ENCODE measurements at places on chromosomes 1 and 21.

- DNase-seq = no peak
These were observed 16.7 kb downstream of the DDX59 start for GRCh38 chr1:200653022-200653462.

GRCh38 chr1:201190624-201191051 lies at the start of gene IGFN1:
Gene IGFN1, plus strand, starts transcription at chr1:201190824. Its CDS starts 2,470 bp downstream, at chr1:201193294.
- no peak for DNase-seq

DNA sequence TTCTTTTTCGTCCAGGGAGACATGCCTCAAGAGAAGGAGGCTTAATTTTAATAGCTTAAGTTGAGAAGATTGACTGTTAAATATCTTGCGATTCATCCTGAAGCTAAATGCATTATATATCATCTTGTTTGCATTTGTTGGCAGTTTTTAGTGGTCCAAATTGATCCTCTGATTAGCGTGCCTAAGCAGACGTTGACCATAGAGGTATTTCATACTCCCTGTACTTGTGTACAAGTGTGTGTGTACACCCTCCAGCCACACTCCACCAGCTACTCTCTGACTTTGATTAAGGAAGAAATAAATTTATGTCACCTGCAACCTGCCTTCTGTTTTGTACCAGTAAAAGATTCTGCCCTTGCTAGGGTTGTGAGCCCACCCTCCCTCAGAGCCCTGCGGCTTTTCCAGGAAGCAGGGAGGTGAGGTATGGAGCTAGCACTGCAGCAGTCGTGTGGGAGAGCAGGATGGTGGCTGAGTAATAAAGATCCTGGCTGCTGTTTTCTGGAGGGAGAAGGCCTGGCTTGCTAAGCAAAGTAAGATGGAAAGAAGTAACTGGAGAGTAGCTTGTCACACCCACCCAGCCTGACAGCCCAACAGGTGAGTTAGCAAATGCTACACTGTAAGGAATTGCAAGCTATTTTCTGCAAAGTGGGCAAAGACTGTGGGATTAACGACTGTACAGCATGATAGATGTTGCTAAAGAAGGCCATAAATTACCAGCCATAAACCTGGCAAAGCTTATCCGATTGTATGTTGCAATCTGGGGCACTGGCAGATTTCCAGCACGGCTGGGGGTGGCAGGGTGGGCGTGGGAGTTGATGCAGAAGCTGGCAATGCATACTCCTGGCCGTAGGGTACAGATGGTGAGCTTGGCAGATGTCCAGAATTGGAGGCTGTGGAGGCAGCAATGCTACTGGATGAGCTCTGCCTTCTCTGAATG lies 170.2 kb downstream of the TNR start:
- no peak for DNase-seq

GRCh38 chr1:6596886-6597776 lies 5.5 kb downstream of the KLHL21 start:
- no peak for DNase-seq

GRCh38 chr1:214349781-214350180 lies 68.8 kb downstream of the SMYD2 start:
- DNase-seq = no peak

DNA sequence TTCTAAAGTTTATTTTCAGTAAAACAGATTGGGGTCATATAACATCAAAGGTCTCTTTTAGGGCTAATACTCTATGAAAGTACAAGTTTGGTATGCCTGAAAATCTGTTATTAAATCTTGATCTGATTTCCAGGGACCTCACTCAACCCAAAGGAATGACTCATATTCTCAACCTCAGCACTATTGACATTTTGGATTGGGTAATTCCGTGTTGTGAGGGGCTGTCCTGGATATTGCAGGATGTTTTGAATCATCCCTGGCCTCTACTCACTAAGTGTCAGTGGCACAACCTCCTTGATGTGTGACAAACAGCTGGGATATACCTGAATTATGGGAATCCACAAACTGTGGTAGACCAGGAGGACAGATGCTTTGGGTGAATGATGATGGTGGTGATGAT lies 51.5 kb upstream of the CYP2J2 start:
- DNase-seq = no peak

GRCh38 chr1:221557013-221557412 lies 184.9 kb downstream of the DUSP10 start:
- DNase-seq = no peak

- no peak for DNase-seq
These were observed 21.5 kb downstream of the LRIG2 start for GRCh38 chr1:113094506-113094905.

GRCh38 chr1:107076841-107077240 lies 20.4 kb downstream of the PRMT6 start:
- DNase-seq = no peak

- DNase-seq = no peak
These were observed 33.9 kb downstream of the SPSB1 start for GRCh38 chr1:9326596-9326995.

GRCh38 chr1:19400875-19401534 lies 84.3 kb downstream of the CAPZB start:
- DNase-seq = no peak

- DNase-seq = no peak
These were observed 60.3 kb downstream of the FH start for GRCh38 chr1:241459186-241459802.

GRCh38 chr21:42001781-42002180 lies 8.4 kb downstream of the ZBTB21 start:
- no peak for DNase-seq

DNA sequence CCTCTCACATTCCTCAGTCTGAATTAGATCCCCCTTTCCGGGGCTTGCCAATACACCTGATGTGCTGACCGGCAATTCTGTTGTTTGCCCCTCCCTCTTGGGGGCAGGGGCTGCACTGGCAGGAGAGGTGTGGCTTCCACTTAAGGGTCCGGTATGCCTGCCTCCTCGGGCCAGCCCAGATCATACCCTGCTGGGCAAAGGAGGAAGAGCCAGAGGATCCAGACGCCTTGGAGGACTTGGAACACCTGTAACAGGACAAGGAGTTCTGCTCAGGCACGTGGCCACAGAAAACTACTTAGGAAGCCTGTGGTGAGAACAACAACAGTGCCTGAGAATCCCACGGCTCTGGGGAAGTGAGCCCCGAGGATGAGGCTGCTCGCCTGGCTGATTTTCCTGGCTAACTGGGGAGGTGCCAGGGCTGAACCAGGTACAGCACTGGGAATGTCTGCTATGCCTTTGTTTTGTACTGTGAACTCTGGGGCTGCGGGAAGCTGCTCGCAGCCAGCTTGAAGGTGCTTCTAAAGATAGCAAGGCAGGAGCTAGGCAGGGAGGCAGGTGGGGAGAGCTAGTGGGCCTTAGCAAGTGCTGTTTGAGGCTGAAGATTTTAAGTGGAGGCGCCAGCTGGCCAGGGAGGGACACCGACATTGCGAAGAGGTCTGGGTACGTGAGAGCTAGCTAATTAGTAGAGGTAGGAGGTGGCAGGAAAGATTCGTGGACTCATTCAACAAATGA lies at the start of gene SMPDL3B:
TSS of gene SMPDL3B (plus strand) at position 183 of the 732 bp plus-strand sequence. CDS start at position 367, 184 bp downstream.
- no peak for DNase-seq

DNA sequence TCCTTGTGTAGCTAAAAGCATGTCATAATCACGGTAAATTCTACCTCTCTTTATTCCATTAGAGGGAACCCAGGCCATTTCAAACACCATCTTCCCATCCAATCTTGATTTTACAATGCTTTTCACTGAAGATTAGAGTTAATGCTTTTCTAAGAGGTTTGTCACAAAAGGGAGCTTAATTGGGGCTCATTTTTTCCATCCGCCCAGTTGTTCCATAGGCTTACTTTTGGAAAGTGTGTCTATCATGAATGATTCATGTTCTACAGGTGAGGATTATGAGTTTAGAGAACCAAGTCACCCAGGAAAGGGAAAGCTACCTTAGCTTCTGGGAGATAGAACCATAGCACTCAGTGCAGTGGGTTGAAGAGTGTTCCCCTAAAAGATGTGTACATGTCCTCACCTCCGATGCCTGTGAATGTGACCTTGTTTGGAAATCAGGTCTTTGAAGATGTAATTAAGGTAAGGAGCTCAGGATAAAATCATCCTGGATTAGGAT lies 286.9 kb upstream of the RUNX1 start:
- no peak for DNase-seq

DNA sequence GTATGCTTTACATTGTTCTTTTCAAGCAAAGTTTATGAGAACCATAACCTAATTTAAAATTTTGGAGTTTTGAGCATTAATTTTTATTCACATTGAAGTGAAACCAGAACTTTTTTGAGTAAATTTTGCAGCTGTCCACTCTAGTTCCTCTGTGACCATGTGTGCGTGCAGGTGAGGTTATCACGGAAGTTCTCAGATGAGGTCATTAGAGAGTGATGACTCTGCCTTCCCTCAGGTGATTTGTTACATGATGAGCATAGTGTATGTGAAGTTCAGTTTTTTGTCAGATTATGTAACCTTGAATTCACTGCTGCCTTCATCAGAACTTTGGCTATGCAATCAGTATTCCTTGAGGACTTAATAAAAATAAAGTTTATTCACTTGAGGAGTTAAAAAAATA lies 828.2 kb downstream of the ADGRL2 start:
- DNase-seq = no peak

GRCh38 chr1:77076759-77077158 lies 142.5 kb downstream of the PIGK start:
- DNase-seq = no peak

- no peak for DNase-seq
These were observed 143.2 kb downstream of the HHIPL2 start for GRCh38 chr1:222404710-222405109.

- no peak for DNase-seq
These were observed 241.4 kb upstream of the POTED start for GRCh38 chr21:13368200-13368599.

DNA sequence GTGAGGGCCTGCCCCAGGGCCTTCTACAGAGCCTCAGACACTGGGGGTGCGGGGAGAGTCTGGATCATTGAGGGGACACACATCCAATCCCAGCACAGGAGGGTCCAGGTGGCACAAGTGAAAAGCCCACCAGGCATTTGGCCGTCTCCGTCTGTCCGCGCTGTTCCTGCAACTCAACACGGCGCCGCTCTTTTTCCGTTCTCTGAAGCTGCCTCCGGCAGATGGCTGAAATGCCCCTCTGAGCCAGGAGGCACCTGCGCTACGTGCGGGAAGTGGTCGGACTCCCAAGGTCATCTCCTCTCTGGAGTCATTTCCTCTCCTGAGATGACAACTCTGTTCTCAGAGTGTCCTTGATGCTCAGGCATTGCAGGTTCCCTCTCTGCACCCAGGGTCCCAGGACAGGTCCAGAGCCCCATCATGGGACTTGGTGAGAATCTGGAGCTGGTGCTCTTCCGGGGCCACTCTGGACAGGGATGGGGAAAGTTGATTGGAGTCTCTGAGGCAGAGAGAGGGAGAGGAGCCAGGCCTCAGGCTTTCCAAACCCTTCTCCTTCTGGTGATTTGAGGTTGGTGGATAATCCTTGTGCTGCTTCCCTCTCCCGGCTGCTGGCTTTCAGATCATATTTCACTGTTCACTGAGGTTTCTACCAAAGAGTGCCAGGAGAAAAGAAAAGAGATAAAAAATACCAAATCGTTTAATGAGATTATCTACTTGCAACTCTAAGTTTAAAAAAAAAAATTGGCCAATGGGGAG lies 14.0 kb upstream of the MIXL1 start:
- no peak for DNase-seq

- no peak for DNase-seq
These were observed 6.6 kb downstream of the LDLRAD2 start for GRCh38 chr1:21818656-21819055.

- DNase-seq = no peak
These were observed 339.7 kb downstream of the PTPRC start for GRCh38 chr1:198978523-198978922.

GRCh38 chr1:11823366-11824137 lies 17.6 kb downstream of the CLCN6 start:
- no peak for DNase-seq

- no peak for DNase-seq
These were observed 4.3 kb downstream of the CAMK1G start for GRCh38 chr1:209587789-209588188.

DNA sequence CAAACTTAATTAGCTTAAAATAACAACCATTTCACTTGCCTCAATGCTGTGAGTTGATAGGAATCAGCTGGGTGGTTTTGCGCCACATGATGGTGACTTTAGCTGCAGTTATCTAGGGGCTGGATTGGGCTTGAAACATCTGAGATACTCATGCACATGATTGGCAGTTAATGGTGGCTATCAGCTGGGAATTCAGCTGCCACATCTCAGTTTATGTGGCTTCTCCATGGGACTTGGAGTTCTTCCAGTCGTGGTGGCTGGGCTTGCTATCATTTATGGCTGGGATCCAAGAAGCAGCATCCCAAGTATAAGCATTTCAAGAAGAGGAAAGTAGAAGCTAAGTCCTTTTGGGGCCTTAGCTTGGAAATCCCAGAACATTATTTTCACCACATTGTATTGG lies 36.4 kb downstream of the PDC start:
- DNase-seq = no peak
